ENCODE measurements at places on chromosomes 1 and 21.

GRCh38 chr21:27555996-27556395 lies 589.1 kb upstream of the ADAMTS5 start:
- DNase-seq = no peak

GRCh38 chr1:76285578-76286135 lies 211.1 kb downstream of the ST6GALNAC3 start:
- DNase-seq = no peak

- no peak for DNase-seq
Observed at GRCh38 chr1:47709872-47710231, 272.0 kb downstream of the FOXD2 start.

DNA sequence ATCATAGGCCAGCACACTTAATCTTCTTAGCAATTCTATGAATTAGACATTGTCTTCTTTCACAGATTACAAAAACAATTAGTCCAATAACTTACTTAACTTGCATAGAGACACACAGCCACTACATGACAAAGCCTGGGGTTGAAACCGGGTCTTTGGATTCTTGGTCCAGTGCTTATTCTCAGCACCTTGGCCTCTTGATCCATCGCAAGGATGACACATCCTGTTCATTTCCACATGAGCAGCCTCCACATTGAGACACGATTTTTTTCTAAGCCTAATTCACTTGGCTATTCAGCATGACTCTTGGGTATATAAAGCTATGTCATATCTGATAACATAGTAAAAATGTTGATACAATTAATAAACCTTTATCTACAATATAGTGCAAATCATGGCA lies 221.0 kb upstream of the FOXD3 start:
- DNase-seq = no peak

GRCh38 chr1:65946376-65946775 lies 153.7 kb downstream of the PDE4B start:
- DNase-seq = no peak

DNA sequence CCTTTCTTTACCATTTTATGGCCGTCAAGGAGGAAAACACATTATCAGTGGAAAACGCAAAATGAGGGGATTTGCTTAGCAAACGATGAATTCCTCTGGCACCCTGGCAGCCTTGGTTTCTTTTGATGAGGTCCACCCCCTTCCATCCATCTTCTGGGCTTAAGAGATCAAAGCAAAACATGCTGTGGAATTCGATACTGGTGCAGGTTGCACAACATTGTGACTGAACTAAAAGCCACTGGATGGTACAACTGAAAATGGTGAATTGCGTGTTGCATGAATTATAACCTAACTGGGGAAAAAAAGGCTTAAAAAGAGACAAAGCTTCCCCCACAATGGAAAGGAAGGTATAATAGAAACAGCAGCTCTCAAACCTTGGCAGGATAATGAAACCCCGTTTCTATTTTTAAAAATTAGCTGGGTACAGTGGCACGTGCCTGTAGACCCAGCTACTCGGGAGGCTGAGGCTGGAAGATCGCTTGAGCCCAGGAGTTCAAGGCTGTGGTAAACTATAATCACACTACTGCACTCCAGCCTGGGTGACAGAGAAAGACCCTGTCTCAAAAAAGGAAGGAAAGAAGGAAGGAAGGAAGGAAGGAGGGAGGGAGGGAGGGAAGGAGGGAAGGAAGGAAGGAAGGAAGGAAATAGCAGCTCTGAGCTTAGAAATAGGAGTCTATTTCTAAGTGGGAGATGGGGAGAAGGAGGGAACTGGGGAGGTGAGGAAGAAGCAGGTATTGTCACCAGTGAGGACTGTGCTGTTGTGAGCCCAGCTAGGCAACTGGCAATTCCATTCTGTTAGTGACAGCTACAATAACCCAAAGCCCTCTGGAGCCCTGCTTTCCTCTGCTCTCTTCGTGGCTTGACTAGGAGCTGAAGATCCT lies 29.0 kb upstream of the LGALS8 start:
- DNase-seq = no peak

DNA sequence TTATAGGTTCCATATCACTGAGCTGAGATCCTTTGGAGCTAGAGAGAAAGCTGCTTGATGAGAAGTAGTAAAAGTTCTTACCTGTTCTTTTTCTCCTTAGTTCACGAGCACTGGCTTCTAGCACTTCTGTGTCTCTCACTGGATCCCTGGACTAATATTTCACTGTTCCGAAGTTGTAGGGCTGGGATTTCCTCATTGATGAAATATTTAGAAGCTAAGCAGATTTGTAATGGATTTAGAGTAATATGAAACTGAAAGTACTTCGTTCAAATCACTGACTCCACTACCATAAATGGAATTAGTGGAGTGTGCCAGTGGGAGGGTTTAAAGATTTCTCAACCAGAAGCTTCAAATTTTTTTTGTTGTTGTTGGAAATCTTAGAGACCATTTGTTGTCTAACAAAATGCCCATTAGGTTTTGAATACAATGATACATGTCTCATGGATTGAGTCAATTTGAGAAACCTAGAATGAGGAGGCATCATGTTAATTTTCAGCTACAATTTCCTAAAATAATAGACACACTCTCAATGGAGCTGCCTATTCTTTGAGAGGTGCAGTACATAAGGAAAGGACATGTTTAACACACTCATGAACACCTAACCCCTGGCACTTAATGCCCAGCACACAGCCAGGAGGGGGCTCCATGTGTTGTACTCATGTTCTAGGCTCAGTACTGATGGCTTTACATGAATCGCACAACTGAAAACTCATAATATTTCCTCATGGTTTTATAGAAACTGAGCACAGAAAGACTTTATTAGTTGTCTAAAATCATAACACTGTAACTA lies at the start of gene GBP1:
Gene GBP1 (minus strand): TSS at position 130 of the 790 bp plus-strand sequence. CDS start 1,974 bp downstream, outside the sequence.
- DNase-seq = peak; percentile 21

GRCh38 chr21:43343992-43344886 lies 82.7 kb downstream of the SIK1 start:
- no peak for DNase-seq

DNA sequence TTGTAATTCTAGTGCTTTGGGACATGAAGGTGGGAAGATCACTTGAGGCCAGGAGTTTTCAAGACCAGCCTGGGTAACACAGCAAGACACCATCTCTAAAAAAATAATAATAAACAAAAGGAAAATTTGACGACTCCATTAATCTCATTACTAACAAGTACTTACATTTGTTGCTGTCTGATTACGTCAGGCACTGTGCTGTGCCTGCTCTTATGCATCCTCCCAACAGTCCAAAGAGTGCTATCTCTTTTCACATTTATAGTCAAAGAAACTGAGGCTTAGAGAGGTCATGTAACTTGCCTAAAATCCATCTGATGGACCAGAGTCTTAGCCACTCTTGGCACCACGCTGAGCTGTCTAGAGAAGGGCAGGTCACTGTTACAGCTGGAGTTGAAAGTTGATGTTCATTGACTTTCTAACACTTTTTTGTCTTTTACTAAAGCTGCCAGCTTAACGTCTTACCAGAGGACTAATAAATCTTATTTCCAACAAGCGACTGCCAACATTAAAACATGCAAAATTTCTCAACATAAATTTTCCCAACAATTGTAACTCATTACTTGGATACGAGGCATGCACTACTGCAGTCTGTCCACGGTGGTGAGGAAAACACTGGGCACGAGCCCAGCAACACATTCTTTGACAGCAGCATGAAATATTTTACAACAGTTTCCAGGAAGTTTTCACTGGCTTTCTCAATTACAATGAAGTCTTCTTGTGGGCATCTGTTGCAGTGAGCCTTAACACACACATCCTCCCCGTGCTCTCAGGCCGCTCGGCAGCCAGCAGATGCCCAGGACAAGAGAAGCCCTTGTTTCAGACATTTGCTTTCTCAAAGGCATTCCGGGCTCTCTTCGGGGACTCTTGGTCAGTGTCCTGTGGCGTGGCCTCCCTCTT lies 262.9 kb upstream of the PROX1 start:
- DNase-seq = no peak

GRCh38 chr1:14968251-14968851 lies 185.2 kb upstream of the TMEM51 start:
- DNase-seq = peak; percentile 50

DNA sequence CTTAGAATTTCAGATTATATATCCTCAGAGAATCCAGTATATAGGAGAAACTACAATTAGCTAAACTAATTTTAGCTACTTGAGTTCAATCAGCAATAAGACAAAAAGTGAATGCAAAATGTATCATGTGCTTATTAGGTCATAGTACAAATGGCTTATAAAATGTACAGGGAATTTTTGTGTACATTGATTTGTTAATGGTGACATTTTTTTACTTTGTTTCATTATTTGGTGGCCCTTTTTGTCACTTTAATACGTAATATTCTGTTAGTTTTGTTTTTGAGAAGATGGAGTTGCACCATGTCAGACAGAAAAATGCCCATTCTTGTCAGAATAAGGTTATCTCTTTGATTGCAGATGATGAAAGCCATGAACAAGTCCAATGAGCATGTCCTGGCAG lies 33.6 kb downstream of the CC2D1B start:
- DNase-seq = no peak

DNA sequence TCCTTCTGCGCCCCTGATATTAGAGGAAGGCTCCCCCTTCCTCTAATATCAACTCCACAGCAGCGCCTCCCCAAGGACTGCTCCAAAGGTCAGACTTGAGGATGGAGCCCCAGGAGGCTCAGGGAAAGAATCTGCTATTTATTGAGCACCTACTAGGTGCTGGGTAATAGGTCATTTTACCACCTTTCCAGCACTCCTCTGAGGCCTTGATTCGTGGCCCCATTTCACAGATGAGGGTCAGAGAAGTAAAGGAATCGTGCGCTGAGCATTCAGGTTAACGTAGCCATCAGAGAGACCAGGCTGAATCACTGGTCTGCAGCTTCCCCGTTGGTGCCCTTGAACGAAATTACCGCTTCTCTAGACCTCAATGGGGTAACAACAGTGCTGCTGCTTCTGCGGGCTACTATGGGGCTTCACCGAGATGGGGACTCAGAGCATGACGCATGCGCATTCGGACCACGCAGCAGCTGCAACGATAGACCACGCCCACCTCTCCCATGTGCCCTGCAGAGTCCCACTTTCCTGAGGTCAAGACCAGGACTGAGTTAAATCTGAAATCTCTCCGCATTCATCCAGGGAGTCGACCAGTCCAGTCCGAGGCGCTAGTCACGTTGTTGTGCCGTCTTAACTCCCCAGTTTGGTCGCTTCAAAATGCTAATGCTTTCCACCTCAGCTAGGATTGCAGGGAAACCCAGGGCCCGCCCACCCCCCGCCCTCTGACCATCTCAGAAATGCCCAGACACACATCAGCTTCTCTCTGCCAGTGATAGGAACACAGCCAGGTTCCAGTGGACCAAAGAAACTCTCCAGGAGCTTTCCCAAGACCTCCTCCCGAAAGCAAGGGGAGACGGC lies 12.9 kb downstream of the CAMK2N1 start:
- DNase-seq = peak; percentile 81
